ENCODE measurements at places on chromosomes 7 and 10.
A peak's percentile ranks its signal among the peaks of the same experiment; 100 is the strongest.

DNA sequence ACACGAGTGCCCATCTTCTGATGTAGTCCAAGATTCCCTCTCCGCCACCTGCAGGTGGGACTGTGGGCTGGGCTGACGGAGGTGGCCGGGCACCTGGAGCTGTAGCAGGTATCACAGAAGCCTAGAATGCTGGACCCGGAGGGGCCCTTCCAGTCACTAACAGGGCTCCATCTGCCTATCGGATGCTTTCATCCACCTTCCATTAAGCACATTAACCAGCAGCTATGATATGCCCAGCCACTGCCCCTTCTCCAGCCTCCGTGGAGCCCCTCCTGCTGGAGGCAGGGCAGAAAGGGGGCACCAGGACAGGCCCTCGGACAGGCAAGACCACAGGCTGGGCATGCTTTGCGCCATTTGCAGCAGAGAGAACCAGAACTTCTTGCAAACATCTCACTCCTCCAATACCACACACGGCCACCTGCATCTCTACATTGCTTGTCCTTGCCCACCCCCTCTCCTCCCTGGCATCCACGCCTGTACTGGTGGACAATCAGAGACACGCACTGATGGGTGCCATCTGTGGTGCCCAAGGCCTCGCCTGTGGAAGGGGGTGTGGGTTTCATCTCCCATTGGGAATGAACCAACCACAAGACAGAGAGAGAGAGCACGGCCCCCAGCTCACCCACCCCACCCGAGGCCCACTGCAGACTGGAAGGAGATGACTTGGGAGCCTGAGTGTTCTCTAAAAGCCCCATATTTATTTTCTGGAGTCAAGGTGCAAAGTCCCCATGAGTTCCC is 16.8 kb downstream of the PRKAG2 start:
- no peak for DNase-seq

DNA sequence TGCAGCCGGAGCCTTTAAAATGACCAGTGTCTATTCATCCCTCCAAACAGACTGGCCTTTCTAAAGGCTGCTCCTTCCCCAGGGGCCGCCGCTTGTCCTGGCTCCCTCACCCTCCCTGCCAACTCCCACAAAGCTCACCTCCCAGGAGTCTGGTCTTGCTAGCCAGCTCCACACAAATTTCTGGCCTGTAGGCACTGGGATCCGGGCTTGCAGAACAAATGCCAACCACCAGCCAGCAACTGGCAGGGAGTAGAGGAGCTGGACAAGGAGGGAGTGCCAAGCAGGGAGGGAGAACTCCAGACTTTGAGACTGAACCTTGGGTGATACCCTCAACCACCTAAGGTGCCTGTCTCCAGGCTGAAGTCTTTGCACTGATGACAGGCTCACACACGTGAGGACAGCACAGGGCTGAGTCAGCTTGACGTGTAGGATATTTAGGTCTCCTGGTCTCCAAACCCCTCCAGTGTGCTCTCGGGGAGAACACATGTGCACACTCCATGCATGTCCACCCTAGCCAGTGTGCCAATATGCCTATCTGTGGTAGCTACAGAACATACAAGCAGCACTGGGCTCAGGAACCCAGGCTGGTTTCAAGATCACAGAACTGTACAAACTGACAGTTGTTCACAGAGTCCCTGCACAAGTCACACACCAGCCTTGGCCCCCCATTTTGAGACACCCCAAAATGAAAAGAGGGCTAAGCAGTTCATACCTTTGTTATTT is 6.0 kb downstream of the PAX2 start:
- DNase-seq, result no peak

GRCh38 chr10:130053561-130053960 is 57.1 kb downstream of the C10orf143 start:
- no peak for DNase-seq

DNA sequence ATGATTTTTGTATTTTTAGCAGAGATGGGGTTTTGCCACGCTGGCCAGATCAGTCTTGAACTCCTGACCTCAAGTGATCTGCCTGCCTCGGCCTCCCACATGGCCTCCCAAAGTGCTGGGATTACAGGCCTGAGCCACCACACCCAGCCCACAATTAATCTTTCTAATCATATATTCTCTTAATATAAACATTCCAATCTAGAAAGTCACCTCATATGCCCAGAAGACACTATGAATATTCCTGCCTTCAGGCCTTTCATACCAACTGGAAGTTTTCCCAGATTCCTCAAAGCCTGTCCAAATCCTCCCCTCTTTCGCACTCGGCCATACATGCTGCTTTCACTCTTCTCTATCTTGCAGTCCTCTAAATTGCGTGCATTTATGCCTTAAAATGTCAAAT is 32.6 kb downstream of the PDZD8 start:
- no peak for DNase-seq

DNA sequence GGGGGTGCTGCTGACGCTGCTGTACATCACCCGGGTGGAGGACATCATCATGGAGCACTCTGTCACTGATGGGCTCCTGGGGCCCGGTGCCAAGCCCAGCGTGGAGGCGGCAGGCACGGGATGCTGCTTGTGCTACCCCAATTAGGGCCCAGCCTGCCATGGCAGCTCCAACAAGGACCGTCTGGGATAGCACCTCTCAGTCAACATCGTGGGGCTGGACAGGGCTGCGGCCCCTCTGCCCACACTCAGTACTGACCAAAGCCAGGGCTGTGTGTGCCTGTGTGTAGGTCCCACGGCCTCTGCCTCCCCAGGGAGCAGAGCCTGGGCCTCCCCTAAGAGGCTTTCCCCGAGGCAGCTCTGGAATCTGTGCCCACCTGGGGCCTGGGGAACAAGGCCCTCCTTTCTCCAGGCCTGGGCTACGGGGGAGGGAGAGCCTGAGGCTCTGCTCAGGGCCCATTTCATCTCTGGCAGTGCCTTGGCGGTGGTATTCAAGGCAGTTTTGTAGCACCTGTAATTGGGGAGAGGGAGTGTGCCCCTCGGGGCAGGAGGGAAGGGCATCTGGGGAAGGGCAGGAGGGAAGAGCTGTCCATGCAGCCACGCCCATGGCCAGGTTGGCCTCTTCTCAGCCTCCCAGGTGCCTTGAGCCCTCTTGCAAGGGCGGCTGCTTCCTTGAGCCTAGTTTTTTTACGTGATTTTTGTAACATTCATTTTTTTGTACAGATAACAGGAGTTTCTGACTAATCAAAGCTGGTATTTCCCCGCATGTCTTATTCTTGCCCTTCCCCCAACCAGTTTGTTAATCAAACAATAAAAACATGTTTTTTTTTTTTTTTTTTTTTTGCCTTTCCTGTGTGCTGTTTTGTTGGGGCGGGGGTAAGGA is 55.8 kb downstream of the TSPAN15 start:
- DNase-seq, result peak; percentile 9

GRCh38 chr7:155796381-155797261 is 15.6 kb downstream of the SHH start:
- DNase-seq, result no peak

- DNase-seq, result no peak
Observed at GRCh38 chr10:70599319-70599718, 3.2 kb downstream of the PRF1 start.

DNA sequence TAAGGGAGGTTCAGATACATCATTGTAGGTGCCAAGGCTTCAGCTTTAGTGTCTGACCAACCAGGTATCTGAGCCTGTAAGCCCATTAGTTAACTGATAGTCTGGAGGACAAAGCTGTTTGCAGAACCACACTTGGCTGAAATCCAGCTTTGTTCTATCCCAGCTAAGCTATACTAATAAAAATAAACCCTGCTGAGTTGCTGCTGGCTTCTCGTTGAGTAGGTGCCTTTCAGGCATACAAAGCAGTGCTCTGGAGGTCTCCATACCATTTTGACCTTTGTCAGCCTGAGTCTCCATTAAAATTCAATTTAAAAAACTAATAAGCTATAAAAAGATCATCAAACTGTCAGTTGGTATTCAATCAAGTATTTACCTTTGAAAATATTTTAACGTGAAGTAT is 22.0 kb downstream of the CDCA7L start:
- no peak for DNase-seq

GRCh38 chr10:104276192-104276591 is 7.2 kb downstream of the GSTO2 start:
- DNase-seq, result no peak

- DNase-seq, result no peak
Observed at GRCh38 chr7:156684661-156685060, 44.1 kb downstream of the RNF32 start.

DNA sequence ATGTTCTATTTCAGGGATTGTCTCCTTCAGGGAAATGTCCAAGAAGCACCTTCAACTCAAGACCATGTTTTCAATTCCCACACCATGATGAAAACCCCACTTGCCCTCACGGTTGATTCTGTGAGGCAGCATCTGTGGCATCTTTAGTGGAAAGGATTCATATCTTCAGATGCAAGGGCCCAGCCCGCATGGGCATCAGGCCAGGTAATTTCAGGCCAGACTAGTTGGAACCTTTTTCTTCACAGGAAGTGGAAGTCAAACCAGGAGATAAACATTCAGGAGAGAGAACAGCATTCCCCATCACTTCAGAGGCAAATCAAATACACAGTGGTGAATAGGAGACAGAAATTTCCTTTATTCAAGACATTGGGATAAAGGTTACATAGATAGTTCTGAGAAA is 88.8 kb downstream of the JCAD start:
- no peak for DNase-seq

GRCh38 chr10:131116216-131116990 is 195.1 kb downstream of the TCERG1L start:
- no peak for DNase-seq

DNA sequence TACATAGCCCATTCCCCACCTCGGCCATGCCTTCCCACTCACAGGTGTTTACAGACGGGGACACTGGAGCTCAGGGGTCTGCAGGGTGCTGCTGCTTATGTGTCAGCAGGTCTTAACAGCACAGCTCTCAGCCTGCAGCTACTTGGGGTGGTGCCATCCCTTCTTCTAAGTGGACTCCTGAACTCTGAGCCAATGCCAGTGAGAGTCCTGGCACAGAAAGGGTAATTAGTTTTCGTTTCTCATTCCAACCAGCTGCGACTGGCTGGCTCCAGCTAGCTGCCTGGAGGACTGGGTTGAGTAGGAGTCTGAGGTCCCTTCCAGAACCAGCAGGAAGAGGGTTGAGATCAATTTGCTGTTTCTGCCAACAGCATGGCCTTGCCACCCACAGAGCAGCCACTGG is 88.3 kb upstream of the AGK start:
- no peak for DNase-seq

GRCh38 chr10:12707461-12708185 is 293.9 kb downstream of the CCDC3 start:
- DNase-seq, result peak; percentile 45

- no peak for DNase-seq
Observed at GRCh38 chr7:102295346-102296178, 8.9 kb downstream of the SH2B2 start.

DNA sequence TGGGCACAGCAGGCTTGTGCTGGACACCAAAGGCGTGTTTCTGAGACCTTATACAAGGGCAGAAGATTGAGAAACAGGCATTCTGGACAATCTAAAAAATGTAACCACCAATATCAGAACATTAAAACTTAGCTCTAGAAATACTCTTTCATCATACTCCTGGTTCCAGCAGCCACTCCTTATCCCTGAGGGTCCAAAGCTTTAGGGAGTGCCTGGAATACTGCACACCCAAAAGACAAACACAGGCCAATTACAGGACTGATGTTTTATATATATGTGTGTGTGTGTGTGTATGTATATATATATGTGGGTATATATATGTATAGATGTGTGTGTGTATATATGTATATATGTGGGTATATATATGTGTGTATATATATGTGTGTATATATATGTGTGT is 39.6 kb downstream of the FAM171A1 start:
- DNase-seq, result no peak

GRCh38 chr10:79459243-79459642 is 13.8 kb upstream of the ZCCHC24 start:
- no peak for DNase-seq

GRCh38 chr7:90611115-90611514 is 15.0 kb downstream of the CDK14 start:
- no peak for DNase-seq

DNA sequence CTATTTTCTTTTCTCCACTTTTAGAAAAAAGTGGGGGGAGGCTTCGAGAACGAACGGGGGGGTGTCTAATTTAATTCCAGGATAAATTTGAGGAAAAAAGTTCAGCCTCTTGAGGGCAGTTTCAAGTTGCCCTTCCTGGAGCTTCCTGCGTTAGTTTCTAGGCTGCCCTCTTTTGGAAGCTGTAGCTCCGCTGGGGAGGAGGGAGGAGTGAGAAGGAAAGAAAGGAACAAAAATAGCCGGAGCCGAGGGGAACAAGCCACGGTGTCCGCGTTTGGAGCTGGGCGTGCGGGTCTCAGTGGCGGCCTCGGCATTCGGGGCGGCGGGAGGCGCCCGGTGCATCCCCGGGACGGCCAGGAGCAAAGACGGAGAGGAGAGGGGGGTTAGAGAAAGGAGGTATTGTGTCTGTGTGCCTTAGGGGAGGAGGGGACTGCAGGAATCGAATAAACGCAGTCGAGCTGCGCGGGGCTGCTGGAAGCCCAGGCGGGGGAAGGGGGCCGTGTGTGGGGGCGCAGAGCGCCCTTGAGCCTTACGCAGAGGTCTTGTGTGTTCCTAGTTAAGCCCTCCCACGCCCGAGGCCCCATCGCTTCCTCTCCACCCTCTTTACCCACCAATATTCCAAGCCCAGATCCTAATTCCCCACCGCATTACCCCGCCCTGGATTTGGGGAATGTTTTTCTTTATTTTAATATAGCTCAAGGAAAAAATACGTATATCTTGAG is 2.0 kb upstream of the TNRC18 start:
- peak; percentile 94 for DNase-seq

GRCh38 chr7:101233907-101234547 is 3.6 kb downstream of the CLDN15 start:
- no peak for DNase-seq

DNA sequence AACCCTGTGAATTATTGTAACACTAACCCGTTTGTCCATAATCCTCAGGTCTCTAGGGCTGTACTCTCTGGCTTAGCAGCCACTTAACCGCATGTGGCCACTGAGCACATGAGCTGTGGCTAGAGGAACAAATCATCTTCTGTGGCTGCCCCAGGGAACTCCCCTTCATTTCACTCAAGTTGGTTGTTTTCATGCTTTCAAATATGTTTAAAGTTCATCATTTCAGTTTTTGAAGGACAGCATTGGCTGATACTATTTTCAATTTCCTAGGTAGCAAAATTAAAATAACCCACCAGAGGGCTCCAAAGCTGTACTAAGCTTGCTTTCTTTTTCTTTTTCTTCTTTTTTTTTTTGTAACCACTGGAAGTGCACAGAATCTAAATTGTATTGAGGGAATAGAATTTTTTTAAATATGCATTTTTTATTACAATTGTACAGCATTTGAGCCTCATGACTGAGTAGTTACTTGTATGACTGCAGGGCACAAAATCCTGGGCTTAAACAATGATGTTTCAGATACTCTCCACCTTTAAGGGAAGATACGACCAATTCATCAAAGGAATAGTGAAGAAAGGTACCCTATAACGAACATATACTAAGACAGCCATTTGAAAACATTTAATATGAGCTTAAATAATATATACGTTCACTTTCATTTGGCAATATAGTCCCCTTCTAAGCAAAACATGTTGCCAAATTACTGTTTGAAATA is 38.6 kb downstream of the MRC1 start:
- no peak for DNase-seq

DNA sequence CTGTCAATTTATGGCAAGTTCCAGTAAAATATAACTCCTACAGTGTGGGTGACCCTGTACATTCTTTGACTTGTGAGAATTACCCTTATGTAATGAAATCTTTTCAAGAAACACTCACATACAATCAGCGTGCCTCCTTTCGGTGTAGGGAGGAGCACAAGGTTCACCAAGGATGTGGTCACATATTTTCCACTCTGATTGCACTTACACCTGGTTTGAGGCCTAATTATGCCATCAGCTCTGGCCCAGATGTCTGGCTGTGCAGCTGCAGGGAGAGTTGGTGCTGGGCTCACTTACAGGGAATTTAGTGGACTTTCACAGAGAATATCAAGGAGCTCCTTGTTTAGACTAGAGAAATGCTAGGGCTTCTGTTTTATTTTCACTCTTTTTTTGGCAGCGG is 146.0 kb upstream of the STEAP4 start:
- DNase-seq, result no peak
